Nephron progenitor cell (in vitro differentiated cells): ENCODE measurements at places on chromosomes 3 and 15.
A peak's percentile ranks its signal among the peaks of the same experiment; 100 is the strongest.

DNA sequence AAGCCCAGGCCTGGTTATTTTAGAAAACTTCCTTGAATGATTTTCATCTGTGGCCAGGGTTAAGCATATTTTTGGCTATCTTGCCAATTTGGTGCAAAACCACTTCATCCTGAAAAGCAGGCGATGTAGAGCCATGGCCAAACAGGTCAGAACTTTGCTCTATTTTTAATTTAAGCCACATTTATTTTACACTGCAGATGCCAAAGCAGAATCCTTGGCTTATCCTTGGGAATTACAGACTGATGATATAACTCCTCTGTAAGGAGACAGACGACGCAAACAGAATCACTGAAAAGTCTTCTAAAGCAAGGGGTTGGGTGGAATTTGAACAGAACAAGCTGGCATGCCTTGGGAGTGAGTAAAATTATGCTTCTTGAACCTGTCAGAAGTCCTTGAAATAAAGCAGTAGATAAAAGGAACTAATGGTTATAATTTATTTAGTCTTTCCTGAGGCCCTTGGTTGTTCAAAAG is 121.9 kb downstream of the CHST2 start:
- no peak overlapping the region for H3K27ac ChIP-seq
- no peaks in the 10 kb centered on the region for H3K36me3 ChIP-seq
- H3K4me3 ChIP-seq: no peak overlapping the region
- H3K4me1 ChIP-seq: peaks cover 25% of the 10 kb centered on the region

- H3K27ac ChIP-seq: peak overlapping the region; percentile 94
- peaks cover 3% of the 10 kb centered on the region for H3K27me3 ChIP-seq
- peaks cover 100% of the 10 kb centered on the region for H3K4me1 ChIP-seq
- H3K4me3 ChIP-seq: peak overlapping the region; percentile 38
- DNase-seq: no peak
- peaks cover 11% of the 10 kb centered on the region for H3K36me3 ChIP-seq
Measured at GRCh38 chr3:58039601-58040000, 31.4 kb downstream of the FLNB start.

DNA sequence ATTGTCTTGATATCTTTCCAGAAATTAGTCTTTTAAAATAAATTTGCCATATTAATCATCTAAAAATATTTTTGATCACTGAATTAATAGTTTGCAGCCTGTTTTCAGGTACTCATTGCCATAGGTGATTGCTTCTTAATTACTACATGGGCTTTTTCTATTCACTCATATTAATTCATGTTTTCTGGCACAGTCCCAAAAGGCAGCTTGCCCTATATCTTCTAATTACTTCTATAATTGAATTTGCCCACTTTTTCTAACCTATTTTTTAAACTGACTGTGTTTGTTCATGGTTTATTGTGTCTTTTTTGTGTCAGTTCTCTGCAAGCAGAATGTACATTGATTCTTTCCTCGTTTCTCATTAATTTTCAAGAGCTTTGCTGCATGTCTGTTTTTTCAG is 85.7 kb upstream of the SOX2 start:
- no peaks in the 10 kb centered on the region for H3K36me3 ChIP-seq
- no peak overlapping the region for H3K27ac ChIP-seq
- no peaks in the 10 kb centered on the region for H3K27me3 ChIP-seq
- no peak overlapping the region for H3K4me3 ChIP-seq
- DNase-seq: no peak

DNA sequence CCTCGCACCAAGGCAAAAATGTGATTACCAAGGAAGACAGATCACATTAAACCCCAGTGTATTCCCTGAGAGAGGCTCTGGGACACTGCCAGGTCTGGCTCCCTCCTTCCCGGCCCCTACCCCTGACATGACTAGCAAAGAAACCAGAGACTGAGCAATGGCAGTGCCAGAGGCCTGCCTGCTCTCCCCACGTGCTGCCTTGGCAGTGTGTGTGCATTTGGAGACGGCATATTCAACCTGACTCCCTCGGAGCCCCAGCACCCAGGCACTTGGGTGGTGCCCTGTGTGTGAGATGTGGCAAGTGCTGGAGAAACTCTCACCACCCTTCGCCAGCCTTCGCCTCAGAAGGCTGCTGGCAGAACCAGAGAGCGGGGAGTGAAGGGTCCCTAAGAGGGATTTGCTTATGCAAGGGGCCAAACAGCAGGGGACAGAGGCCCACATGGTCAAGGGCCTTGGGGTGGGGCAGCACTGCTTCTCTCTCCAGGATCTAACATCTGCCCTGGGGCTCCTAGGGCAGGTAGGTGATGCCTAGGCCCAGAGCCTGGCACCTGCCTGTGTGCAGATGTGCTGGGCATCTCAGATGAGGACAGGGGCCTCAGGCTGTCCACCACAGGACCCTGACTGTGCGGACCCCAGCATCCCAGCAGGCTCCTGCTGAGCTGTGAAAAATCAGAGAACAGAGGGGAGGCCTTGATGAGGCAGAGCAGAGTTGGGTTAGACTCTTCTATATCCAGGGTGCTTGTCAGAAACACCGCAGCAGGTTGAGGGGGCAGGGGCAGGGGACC is 23.6 kb upstream of the PLXNA1 start:
- no peak for DNase-seq
- no peak overlapping the region for H3K27ac ChIP-seq
- no peak overlapping the region for H3K4me3 ChIP-seq
- peaks cover 39% of the 10 kb centered on the region for H3K4me1 ChIP-seq
- peaks cover 6% of the 10 kb centered on the region for H3K27me3 ChIP-seq
- H3K36me3 ChIP-seq: no peaks in the 10 kb centered on the region

GRCh38 chr3:43689766-43690399 is 855 bp upstream of the ABHD5 start:
- peak overlapping the region; percentile 92 for H3K4me3 ChIP-seq
- peaks cover 19% of the 10 kb centered on the region for H3K27me3 ChIP-seq
- H3K36me3 ChIP-seq: peaks cover 13% of the 10 kb centered on the region
- peaks cover 41% of the 10 kb centered on the region for H3K4me1 ChIP-seq
- no peak for DNase-seq

GRCh38 chr15:72176743-72177142 is 20.8 kb downstream of the GRAMD2A start:
- peaks cover 11% of the 10 kb centered on the region for H3K27me3 ChIP-seq
- H3K27ac ChIP-seq: no peak overlapping the region
- no peak overlapping the region for H3K4me3 ChIP-seq
- DNase-seq: no peak
- peaks cover 61% of the 10 kb centered on the region for H3K4me1 ChIP-seq

DNA sequence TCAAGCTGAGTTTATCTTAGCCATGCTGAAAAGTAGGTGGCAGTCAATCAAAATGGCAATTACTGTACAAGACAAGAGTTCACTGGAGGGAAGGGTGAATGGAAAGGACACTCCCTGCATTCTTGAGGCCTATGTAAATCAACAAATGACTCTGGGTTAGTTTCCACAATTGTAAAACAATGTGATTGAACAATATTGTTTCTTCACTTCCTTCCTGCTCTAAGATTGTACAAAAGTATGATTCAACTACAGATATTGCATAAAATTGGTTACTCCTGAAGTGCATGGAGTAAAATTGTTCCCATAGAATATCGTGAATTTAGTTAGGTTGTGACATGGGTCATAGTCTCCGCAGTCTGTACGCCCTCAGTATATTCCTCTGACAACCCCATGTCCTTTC is 277.6 kb downstream of the LPP start:
- H3K4me3 ChIP-seq: no peak overlapping the region
- H3K27me3 ChIP-seq: peaks cover 7% of the 10 kb centered on the region
- H3K27ac ChIP-seq: no peak overlapping the region
- no peaks in the 10 kb centered on the region for H3K4me1 ChIP-seq

DNA sequence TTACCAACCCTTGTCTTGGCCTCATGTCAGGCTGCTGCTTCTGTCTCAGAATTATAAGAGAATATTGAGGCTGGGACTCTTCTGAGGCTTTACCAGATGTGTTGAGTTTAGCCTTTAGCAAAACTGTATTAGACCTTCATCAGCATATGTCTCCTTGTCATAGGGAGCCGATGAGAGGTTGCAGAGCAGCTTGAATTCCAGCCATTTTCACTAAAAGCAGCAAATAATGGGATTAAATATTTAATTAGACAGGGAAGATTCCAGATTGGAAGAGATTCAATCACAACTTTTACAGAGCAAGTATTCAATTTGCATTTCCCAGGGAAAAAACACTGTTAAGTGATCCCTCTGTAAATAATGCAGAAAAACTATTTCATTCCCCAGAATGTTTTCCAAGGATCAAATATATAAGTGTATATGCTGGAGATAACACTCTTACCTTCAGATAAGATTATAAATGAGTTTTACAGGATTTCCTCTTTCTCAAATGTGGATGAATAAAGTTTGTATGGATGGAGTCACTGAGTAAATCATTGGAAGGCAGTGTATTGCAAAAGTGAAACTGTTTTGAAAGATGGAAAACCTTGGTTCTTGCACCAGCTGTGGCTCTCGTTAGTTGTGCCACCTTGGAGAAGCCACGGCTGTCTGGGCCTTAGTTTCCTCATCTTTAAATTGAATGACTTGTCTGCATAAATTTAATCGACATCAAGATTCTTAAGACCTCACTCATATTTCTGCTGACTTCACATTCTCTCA is 466.4 kb upstream of the SGO1 start:
- H3K4me3 ChIP-seq: no peak overlapping the region
- no peaks in the 10 kb centered on the region for H3K36me3 ChIP-seq
- H3K27ac ChIP-seq: no peak overlapping the region
- H3K27me3 ChIP-seq: peaks cover 6% of the 10 kb centered on the region
- peaks cover under 1% of the 10 kb centered on the region for H3K4me1 ChIP-seq
- DNase-seq: no peak

DNA sequence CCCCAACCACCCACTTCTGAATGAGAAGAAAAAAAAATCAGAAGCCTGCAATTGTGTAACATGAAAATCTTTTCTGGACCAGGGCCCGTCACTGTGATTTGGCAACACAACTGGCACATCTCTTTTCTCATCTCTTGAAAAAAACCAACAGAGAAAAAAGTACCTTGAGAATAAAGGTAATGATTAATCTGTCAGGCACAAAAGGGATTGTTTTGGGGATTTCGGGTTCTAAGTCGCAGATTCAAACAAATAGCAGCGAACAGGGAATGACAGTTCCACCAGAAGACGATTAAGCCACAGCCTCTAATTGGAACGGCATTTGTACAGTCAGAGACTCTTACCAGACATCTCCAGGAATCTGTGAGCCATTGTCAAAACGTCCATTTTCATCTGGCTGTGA is at the start of gene AQP9:
Gene AQP9, plus strand, starts transcription at position 276 of the 400 bp plus-strand sequence. CDS start 185 bp downstream, outside the sequence.
- H3K36me3 ChIP-seq: no peaks in the 10 kb centered on the region
- no peak for DNase-seq
- H3K4me1 ChIP-seq: peaks cover 5% of the 10 kb centered on the region
- H3K4me3 ChIP-seq: no peak within 1 kb of the TSS

DNA sequence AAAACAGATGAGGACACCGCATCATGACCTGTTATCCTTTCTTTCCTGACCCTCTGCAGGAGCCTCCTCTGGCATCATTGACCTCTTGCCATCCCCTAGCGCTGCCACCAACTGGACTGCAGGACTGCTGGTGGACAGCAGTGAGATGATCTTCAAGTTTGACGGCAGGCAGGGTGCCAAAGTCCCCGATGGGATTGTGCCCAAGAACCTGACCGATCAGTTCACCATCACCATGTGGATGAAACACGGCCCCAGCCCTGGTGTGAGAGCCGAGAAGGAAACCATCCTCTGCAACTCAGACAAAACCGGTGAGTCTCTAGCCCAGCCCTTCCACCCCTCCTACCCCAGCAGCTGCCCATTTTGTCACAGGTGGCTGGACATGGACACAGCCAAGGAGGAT is 218.4 kb upstream of the TRIM42 start:
- H3K27ac ChIP-seq: no peak overlapping the region
- no peak overlapping the region for H3K4me3 ChIP-seq
- H3K36me3 ChIP-seq: no peaks in the 10 kb centered on the region

DNA sequence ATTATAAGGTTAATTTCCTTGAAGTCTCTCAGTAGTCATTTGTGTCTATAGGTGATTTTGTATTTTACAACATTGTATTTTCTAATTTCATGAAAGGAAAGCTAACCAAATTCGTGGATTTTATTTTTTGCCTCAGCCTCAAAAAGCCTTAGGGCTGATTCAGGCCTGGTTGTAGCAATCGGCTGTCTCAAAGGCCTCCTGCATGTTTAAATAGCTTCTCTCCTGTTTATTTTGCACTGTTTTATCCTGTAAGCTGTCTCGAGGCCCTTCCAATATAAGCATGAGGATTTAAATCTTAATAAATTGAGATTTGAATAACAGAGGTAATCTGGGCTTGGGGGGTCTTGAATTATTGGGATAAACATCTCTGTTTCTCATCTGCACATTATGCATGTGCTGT is 51.7 kb upstream of the ICE2 start:
- H3K4me1 ChIP-seq: peaks cover 7% of the 10 kb centered on the region
- no peak overlapping the region for H3K4me3 ChIP-seq
- peaks cover 4% of the 10 kb centered on the region for H3K27me3 ChIP-seq
- H3K27ac ChIP-seq: no peak overlapping the region
